IPS-NIHi11 (cell line): ENCODE measurements at places on chromosomes 2 and 18.

GRCh38 chr18:2920546-2921343 is 73.9 kb downstream of the EMILIN2 start:
- DNase-seq = no peak

- no peak for DNase-seq
Observed at GRCh38 chr2:11343368-11343649, 1.1 kb downstream of the ROCK2 start.

GRCh38 chr18:38077229-38077628 is 511.6 kb upstream of the CELF4 start:
- peak; percentile 48 for DNase-seq

GRCh38 chr2:233473386-233473791 is 93.2 kb downstream of the USP40 start:
- DNase-seq = no peak

DNA sequence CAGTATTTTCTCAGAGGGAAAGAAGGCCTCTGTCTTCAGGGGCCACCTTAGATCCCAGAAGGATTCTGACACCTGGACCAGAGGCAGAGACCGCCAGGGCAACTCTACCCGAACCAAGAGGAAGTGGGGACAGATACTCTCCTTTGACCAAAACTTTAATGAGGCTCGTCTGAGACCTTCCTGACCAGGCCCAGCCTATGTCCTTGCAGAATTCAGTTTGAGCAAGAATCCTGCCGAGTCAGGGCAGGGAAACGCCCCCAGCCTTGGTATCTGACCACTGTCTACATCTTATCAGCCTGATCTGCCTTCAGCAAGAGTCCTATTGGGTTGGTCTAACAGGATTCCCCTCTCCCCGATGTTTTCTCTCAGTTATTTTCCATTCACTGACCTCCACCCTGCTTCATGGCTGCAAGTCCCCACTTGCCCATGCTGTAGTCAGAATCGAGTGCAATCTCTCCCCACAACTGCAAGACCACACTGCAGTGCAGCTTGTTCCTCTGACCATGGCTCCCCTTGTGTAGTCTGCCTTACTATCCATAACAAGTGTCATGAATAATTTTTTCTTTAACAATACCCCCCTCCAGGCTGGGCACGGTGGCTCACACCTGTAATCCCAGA is 95.0 kb downstream of the MSH2 start:
- no peak for DNase-seq

- peak; percentile 42 for DNase-seq
Observed at GRCh38 chr2:110802208-110802932, 70.0 kb downstream of the ACOXL start.

DNA sequence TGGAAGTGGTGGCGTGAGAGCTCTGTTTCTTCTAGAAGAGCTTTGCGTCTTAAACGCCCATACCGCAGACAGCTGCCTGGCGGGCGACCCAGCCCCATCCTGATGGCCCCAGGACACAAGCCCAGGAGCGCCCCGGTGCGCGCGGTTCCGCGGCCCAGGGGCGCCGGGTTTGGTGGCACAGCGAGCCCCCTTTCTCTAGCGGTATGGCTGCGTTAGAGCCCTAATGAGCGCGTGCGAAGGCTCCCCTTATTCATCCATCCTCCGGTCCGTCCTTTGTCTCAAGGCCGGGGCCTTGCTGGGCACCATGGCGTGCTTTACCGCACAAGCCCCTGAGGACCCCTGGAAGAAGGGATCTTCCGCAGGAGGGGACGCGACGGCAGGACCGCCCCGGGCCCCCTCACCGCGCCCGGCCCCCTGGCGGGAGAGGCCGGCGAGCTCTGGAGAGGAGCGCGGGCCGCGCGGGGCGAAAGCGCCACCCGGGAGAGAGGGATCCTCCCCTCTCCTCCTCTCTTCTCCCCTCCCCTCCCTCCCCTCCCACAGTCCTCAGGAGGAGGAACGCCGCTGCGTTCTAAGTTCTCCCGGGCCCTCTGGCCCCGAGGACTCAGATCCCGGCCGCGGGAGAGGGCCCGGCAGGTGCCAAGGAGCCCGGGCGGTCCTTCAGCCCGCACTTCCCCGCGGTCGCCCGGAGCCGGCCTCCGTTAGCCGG is 626 bp upstream of the SLC1A4 start:
- DNase-seq = peak; percentile 66

DNA sequence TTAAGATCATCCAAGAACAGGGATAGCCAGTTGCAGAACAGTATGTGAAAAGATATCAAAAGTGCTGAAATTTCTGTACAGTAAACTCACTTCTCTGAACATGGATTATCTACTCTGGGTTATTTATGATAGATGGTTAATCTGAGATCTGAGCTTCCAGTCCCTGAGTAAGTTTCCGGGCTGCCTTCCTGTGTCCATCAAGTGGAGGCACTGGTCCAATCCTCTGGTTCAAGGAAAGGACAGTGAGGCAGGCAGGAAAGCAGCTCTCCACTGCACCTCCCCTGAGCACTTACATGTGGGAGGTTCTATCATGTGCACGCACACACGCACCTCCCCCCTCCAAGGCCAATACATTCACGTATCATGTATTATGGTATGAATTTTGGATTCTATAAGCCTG is 32.5 kb downstream of the GPR45 start:
- DNase-seq = no peak

DNA sequence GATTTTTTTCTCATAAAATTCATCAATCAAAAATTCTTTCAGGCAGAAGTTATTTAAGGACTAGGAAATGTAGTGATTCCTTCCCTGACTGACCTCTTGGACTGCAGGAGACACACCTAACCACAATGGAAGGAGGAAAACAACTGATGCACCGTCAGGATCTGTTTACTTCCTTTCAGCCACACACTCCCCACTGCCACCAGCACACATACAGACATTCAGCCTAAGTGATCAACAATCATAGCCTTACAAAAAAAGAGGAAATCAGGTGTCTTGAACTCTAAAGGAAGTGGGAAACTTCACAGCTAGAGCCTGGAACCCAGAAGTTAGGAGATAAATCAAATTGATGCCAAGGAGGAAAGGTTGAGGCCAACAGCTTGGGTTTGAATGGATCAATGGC is 213.5 kb upstream of the ACVR2A start:
- no peak for DNase-seq

GRCh38 chr18:35073186-35074105 is 32.2 kb downstream of the MAPRE2 start:
- no peak for DNase-seq

DNA sequence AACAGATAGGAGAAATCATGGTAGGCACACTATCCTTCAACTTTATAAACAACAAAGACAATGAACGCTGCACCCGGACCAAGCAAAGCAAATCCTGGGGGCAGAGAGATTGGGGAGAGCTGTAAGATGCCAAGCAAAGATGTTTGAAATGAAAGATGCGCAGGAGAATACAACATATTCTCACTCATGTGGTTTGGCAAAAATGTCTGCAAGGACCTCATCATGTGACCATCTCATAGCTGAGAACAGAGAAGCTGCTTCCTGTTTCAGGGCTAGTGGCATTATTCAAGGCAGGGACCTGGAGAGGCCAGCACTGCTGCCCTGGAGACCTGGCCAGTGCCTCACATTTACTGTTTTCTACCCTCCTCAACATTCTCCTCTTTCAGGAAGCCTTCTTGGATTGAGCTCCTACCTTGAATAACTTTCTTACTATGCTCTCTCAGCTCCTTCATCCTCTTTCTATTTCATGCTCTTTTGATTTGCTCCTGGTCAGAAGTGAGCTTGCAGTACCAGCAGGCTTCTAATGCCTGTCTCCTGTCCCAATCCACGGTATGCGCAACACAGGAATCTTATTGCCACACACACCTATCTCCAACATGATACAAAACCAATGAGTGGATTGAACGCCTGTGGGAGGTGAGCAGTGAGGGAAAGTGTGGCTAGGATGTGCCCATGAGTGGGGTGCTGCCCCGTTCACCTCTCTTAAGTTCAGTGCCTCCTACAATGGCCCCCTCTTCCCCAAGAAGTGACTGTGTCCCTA is 133.0 kb downstream of the CELF4 start:
- no peak for DNase-seq

GRCh38 chr2:98164256-98164655 is 77.3 kb downstream of the VWA3B start:
- no peak for DNase-seq

DNA sequence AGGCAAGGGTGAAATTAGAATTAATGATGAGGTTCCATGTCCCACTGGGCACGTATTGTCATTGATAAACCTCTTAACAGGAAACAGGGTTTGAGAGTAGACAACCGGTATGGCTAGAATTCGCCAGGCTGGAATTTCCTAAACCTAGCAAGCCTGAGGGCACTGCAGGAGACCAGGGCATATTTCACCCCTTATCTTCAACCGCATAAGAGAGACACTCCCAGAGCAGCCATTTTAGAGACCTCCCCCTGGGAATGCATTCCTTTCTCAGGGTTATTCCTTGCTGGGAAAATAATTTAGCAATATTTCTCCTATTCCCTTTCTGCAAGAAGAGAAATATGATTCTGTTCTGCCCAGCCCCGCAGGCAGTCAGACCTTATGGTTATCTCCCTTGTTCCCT is 334.6 kb upstream of the LYPD1 start:
- no peak for DNase-seq

DNA sequence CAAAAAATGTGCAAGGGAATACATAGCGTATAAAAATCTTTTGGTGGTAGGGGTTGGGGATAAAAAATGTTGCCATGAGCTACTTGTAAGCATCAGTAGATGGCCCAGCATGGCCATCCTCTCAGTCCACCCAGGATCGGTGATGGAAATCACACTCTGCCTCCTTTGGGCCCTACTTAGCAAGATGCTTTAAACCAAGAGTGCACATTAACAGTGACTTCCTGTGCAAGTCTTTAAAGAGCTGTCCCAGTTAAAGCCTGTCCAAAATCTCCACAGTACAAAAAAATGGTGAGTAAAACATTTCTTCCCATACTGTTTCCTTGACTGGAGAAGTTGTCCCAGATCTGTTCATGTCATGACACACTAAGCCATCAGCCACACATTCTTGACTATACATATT is 18.0 kb downstream of the ANKRD44 start:
- no peak for DNase-seq

DNA sequence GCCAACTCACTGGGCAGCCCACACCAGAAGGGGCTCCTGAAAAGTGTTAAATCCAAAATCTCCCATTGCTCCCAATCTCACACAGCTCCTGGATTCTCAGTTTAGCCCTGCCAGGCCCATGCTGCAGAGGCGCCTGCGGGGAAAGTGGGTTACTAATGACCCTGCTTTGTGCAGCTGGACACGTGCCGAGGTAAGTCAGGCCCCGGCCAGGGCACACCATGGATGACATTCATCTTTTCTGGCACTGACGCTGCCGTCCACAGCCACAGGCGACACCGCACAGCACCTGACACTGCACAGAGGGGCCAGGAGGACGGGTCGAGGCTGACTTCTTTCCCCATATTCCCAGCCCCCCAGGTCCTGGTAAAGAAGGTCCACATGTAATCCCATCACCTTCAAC is 193.5 kb downstream of the EIPR1 start:
- DNase-seq = no peak

DNA sequence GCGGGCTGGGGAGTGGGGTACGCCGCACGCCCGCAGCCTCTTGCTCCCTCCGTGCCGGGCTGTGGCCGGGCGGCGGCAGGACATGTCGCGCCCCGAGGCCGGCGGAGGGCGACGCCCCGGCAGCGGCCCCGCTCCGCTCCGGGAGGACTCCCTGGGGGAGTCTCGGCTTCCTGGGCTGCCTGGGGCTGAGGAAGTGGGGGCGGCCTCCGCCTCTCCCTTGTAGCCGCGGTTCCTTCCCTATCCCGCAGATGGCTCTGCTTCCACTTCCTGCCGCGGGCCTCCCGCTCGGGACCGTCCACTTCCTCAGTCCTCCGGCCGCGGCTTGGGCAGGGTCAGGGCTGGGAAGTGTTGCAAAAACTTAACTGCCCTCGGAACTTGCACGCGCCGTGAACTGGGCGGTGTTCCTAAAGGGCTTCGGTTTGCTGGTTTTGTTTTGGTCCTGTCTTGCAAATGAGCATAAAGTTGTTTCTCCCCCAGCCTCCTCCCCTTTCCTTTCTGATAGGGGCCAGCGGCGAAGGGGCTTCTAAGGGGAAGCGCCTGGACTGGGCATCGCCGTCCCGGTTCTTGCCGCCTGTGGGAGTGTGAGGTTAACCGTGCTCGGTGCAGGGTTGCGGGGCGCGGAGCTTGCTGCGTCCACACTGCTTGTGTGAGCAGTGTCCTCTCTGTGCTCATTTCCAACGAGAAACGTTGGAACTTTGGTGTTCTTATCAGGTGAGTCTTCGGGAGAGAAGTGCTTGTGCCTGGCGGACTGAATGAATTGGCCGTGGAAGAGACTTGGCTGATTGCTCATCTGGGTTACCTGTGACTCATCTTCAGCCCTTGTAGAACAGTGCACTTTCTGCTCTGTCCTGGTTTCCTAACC is 600 bp downstream of the RALB start:
- DNase-seq = peak; percentile 81

- no peak for DNase-seq
Observed at GRCh38 chr18:3329471-3329870, 67.5 kb downstream of the MYL12B start.

DNA sequence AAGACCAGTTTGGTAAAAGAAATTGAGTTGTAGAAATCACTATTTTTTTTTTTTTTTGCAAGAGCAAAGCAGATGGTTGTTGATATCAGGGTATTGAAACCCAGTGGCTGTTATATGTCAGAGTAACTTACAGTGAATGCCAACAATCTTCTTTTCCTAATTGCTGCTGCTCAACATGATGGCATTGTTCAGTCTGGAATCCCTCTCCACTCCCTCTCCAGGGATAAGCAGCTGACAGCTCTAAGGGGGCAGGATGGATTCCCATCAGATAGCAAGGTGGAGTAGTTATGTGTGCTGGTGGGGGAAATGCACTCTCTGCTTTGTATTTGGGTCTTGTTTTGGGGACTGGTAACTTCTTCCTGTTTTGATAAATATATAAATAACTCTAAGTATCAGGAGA is 200.0 kb downstream of the PIK3C3 start:
- no peak for DNase-seq

GRCh38 chr2:221442128-221442527 is 130.0 kb downstream of the EPHA4 start:
- DNase-seq = no peak
